ENCODE measurements at places on chromosomes 11 and 22.
A peak's percentile ranks its signal among the peaks of the same experiment; 100 is the strongest.

- no peak for DNase-seq
Observed at GRCh38 chr22:39622881-39623367, 52.4 kb downstream of the CACNA1I start.

DNA sequence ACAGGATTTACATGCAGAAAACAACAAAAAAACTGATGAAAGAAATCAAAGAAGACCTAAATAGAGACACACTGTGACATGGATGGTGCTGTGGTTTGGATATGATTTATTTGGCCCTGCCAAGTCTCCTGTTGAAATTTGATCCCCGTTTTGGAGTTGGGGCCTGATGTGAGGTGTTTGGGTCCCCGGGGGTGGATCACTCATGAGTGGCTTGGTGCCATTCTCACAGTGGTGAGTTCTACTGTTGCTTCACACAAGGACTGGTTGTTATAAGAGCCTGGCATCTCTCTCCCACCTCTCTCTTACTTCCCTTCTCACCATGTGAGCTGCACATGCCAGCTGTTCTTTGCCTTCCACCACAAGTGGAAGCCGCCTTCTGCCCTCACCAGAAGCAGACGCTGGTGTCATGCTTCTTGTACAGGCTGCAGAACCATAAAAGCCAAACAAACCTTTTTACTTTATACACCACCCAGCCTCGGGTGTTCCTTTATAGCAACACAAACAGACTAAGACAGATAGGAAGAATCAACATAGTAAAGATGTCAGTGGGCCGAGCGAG, 7.8 kb upstream of the RTL6 start:
- DNase-seq: no peak

DNA sequence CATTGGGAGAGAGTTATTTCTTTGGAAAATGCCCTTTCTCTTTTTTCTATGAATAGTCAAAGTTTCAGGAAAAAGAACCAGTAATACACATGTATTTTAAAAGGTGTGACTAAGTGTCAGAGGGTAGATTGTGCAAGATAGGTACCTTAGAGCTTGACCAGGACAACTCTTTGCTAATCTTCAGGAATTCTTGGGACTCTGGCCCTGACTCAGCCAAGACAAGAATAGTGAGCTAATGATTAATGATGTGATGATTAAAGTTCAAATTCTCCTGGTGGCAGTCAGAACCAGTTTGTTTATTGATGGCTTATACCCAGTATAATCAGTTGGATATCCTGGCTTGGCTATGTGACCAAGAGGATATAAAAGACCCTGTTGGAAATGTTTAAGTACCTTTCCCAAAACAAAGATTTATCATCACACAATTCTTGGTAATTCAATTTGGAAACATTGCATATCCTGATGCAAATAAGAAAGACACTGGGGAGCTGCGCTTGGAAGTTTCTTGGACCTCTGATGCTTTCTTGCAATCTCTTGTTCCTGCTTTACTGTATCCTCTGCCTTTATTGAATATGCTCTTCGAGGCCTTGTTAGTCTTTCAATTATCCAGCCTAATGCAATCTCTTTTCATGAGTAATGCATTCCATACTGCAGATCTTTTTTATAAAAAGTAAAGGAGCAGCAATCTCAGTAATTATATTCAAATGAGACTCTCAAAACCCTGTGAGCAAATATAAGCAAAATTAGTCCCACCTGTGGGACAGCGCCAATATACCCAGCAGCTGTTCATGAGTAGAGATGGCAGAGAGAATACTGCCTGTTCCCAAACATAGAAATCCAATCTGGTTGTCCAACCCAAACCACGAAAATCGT, 48.0 kb upstream of the CEP126 start:
- DNase-seq: peak; percentile 3

DNA sequence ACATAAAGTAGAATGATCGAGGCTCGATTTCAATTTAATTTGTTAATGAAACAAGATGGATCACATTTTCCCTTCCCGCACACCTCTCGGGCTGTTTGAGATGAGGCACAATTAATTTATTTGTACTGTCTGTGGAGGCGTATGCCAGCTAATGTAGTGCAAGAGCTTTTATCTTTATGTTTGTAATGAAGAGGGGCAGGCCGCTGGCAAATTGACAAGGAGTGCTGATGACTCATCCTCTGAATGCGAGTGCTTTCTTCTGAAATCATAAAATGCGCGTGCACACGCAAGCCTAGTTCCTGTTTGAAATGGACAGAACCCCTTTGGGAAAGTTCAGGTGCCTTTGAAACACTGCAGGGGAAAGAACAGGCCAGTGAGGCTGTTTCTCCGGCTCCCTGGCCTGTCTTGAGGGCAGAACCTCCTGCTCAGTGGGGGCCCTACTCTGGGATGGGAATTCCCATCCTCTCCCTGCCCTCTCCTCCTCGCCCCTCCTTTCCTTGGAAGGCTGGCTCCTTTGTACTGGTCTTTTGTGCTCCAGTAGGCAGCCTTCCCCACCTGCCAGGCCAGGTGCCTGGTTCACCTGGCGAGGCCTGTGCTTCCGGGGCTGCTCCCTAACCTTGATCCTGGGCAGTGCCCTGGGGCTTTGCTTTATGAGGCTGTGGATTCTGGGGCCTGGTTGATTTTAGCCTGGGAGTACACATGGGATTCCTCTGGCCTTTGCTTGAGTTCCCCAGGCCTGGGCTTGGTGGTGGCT, 50.3 kb downstream of the TEAD1 start:
- peak; percentile 96 for DNase-seq

- DNase-seq: no peak
Observed at GRCh38 chr11:113593698-113594308, 112.3 kb downstream of the TMPRSS5 start.

GRCh38 chr11:119673052-119673758, 55.8 kb downstream of the NECTIN1 start:
- no peak for DNase-seq

- no peak for DNase-seq
Observed at GRCh38 chr11:2533587-2534133, 88.9 kb downstream of the KCNQ1 start.

DNA sequence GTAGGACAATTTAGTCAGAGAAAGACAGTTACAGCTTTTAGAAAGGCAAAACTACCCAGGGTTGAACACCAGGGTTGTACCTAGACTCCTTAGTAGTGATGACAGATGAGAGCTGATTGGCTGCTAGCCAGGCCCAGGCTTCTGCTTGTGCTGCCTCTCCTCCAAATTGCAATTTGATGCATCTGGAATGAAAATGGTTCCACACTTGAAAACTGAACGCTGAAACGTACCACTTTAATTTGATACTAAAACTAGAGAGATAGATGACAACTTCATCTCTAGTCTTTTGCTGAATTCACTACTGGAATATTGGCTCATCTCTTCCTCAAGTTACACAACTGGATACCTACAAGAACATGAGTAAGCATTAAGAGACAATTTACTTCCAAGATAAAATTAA, 19.2 kb upstream of the FNBP4 start:
- no peak for DNase-seq

GRCh38 chr22:20979243-20979809, 2.8 kb upstream of the LZTR1 start:
- no peak for DNase-seq

- no peak for DNase-seq
Observed at GRCh38 chr11:86228269-86229038, 16.1 kb upstream of the EED start.

GRCh38 chr22:32583074-32583682, 108.6 kb downstream of the FBXO7 start:
- DNase-seq: no peak

DNA sequence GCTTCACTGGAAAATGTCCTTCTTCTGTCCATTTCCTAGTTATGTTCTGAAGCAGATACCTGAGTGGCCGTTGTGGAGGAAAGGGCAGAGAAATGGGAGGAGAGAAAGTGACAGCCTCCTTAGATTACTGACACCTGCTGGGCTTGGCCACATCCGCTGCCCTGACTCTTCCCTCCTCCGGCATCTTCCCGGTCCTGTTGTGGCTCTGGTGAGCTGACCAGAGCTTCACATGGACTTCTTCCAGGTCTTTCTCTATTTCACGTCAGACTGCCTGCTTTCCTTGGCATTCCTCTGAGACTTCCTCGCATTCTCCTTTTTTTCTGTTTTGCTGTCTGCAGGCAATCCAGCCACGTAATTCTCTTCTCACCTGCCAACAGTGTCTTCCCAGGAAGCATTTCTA, 138.7 kb upstream of the E2F8 start:
- no peak for DNase-seq

- no peak for DNase-seq
Observed at GRCh38 chr11:130161441-130162145, 2.0 kb downstream of the ST14 start.

DNA sequence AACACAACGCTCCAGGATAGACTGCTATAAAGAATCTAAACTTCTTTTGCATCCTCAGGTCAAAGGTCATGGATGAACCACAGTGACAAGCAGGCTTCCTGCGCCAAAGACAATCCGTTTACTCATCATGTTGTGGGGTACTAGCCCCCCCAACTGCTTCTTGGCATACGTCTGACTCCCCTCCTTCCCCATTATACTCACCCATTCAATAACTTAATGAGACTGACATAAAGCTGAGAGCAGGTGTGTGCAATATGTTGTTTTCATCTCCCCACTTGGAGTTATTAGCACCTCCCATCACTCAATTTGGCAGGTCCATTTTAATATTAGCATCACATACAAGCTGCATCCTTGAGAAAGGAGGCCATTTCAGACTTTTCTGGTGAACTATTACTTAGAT, 157.1 kb downstream of the CADM1 start:
- peak; percentile 58 for DNase-seq

DNA sequence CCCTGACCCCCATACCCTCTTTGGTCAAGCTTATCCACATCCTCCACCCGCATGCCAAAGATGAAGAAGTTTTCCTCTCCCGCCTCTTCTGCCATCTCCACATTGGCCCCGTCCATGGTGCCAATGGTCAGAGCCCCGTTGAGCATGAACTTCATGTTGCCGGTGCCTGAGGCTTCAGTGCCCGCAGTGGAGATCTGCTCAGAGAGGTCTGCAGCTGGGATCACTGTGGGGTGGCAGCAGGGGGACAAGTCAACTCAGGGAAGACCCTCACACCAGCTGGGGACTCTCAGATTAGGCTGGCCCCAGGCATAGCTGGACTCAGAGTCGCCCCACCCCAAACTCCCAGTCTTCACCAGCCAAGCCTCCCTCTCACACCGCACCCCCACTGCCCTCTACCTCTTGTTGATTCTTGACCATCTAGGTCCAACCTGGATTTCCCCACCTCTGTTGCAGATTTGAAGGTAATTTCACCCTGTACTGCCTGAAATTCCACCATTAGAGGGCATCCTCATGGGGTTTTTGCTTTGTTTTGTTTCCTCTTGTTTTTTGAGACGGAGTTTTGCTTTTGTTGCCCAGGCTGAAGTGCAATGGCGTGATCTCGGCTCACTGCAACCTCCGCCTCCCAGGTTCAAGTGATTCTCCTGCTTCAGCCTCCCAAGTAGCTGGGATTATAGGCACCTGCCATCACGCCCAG, 6.6 kb upstream of the RASGRP2 start:
- DNase-seq: no peak

- DNase-seq: peak; percentile 12
Observed at GRCh38 chr11:63670433-63671321, 499 bp downstream of the ATL3 start.

DNA sequence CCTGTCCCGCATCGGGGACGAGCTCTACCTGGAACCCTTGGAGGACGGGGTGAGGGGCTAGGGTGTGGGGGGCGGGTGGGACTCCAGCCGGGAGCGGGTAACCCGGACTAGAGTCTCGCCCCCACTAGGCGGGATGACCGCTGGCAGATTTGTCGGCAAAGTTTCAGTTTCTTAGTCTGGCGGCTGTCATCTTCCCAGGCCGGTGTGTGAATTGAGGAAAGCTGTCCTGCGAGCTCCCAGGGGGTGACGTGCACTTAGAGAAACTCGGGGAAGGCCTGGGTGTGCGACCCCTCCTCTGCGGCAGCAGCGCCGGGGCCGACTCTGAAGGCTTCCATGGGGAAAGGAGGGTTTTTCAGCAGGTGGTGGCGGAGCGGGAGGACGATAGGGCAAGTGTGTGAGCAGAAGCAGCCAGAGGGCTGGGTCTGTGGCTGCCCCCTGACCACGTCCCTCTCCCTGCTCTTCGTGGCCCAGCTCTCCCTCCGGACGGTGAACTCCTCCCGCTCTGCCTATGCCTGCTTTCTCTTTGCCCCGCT, 463 bp downstream of the RAD9A start:
- DNase-seq: no peak

DNA sequence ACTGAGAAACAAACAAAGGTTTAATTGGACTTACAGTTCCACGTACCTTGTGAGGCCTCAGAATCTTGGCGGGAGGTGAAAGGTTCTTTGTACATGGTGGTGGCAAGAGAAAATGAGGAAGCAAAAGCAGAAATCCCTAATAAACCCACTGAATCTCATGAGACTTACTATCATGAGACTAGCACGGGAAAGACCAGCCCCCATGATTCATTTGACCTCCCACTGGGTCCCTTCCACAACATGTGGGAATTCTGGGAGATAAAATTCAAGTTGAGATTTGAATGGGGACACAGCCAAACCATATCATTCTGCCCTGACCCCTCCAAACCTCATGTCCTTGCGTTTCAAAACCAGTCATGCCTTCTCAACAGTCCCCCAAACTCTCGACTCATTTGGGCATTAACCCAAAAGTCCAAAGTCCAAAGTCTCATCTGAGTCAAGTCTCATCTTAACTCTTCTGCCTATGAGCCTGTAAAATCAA, 617.4 kb downstream of the CNTN5 start:
- DNase-seq: no peak

- no peak for DNase-seq
Observed at GRCh38 chr22:39593066-39593930, 22.7 kb downstream of the CACNA1I start.

GRCh38 chr11:126084608-126084912, 21.9 kb upstream of the CDON start:
- DNase-seq: no peak

Measured in NCI-H748 treated with DMSO at 0.1 percent for 48 hours (cell line).